ENCODE measurements at places on chromosomes 4 and X.

DNA sequence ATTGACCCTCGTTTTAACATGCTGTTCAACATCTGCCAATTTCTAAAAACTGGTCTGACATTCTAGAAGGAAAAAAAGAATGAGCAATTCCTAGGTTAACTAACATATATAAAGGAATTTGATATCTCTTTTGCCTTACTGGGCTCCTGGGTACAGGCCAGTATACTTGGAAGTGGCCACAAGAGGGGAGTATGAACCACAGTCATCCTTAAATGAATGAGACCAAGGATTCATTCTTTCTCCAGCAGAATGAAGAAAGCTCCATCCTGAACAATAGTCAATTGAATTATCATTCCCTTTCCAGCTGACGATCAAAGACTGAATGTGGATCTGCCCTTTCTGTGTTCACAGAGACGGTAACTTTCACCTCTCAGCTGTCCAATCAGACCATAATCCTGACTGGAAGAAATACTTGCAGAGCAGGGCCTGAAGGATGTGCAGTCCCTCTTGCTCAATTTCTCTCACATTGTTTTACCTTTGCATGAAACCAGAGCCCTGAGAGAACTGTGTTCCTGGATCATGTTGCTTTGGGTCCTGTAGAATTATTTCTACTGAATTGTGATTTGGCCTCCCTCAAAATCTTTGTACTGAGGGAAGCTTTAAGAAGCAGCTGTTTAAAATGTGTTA is 14.8 kb upstream of the SPARCL1 start:
- peak; percentile 48 for DNase-seq

DNA sequence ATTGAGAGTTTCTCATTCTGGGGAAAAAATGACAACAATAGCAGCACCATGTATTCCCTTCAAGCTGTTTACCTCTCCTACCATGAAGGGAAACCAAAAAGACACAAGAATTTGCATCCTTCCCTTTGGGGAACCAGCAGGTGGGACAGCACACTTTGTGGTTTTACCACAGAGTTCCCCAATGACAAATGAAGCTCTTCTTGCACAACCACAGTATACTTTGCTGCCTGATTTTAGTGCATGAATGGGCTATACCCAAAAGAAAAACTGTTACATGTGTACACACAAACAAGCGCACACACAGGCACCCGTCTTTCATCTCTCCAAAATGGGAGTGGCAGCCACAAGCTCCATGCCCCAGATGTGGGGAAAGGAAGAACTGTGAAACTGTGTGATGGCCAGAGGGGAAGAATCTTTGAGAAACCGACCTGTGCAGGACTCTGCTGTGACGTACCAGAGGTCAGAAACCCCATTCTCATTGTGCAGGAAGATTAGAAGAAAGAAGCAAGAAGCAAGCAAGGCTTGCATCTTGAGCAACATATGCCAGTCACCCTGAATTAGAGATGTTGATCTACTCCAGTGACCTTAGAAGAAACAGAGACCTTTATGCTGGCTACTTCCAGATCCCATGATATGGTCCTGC is 2.7 kb upstream of the MAML3 start:
- DNase-seq = no peak

DNA sequence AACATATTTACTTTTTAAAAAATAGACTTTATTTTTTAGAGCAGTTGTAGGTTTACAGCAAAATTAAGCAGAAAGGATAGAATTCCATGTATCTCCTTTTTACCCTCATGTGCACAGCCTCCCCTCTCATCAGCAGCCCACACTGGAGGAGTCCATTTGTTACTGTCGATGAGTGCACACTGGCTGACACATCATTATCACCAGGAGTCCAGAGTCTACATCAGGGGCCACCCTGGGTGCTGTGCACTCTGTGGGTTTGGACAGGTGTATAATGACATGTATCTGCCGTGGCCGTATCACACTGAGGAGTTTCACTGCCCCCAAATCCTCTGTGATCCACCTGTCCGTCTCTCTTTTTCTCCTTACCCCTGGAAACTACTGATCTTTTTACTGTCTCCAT is 26.3 kb downstream of the TBC1D14 start:
- DNase-seq = no peak

DNA sequence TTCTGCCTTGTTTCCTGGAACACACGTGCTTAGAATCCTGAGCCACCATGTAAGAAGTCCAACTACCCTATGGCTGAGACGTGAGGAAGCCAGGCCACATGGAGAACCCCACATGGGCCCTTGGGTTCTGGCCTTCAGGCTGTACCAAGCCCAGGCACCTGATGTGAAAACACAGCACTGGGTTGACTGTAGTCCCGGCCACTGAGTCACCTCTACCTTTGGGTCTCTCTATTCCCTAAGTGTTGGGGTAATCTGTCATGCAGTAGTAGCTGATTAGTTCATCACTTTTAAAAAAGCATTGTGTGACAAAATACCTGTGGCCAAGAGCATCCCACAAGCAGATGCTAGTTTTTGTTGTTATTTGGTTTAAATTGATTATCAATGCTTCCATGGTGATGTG is 24.3 kb downstream of the CFAP97 start:
- DNase-seq = no peak

- peak; percentile 12 for DNase-seq
These were observed 172.7 kb upstream of the IL15 start for GRCh38 chr4:141463678-141464077.

DNA sequence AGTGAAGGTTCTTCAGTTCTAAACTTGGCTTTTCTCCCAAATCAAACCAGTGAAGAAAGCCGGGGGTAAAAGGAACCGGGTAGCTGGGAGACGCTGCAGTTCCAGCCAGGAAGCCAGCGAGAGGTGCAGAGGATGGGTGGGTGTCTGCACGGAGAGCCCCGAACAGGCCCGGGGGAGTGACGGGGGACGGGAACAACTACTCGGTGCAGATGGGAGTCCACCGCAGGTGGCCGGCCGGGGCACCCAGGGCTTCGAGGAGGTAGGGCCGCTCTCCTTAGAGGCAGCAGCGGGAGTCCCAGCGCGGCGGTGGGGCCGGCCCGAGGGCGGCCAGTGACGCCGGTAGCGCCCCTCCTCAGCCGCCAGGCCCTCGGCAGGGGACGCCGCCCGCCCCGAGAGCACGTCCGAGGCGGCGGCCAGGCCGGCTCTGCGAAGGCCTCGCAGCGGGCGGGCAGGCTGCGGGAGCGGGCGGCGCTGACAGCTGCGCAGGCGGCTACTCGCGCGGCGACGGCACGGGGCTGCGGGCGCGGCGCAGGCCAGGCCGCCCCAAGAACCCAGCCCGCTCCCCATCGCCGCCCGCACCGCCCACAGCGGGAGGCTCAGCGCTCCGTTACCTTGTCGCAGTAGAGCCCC is 449 bp downstream of the FBXL5 start:
- peak; percentile 45 for DNase-seq

- peak; percentile 72 for DNase-seq
These were observed 100.8 kb upstream of the EOLA2 start for GRCh38 chrX:150038986-150039599.

DNA sequence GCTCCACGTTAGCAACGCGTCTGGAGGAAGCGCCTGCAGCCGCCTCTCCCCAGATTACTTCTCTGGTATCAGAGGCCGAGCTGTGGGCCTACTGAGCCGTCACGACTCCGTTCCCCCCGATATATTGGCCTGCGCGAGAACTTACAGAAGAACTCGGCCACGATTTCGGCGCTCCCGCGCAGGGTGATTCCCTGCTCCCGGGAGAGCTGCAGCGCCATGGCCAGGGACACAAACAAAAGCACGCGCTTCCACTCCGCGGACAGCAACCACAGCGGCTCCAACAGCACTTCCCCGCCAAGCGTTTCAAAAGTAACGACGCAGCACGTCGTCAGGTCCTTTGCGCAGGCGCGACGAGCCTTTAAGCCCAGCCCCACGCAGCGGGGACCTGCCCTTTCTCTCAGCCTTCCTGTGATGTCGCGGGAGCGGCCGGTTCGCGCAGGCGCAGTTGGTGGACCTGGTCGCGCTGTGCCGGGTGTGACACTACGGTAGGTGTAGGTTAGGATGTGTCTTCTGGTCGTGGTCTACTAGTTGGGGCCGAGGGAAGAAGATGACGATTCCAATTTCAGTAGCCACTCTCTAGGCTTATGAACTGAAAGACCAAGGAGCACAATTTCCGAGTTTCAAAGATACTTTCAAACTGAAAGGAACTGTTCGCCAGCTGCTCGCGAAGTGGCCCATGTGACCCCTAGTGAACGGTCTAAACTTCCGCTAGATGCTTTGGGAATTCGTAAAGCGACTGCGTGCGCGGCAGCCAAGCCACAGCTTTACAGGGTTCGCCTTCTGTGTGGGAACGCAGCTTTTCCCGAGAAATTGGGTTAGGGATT is at the start of gene MAD2L1:
TSS of gene MAD2L1 (minus strand) at position 332 of the 824 bp plus-strand sequence. CDS start at position 218, 114 bp downstream.
- DNase-seq = peak; percentile 98

DNA sequence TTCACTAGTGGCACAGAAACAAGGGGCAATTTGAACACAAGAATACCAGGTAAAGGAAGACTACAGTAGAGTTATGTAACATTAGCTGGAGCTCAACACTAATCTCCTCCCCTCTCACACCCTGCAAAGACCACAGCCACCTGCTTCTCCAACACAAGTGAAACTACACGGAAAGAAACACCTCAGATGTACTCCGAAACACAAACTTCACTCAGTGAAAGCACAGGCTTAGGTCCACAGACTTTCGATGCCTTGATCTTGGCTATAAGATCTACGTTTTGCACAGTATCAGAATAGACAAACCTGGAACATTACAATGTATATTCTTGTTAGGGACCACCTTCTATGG is 7.6 kb downstream of the ACSL1 start:
- no peak for DNase-seq

DNA sequence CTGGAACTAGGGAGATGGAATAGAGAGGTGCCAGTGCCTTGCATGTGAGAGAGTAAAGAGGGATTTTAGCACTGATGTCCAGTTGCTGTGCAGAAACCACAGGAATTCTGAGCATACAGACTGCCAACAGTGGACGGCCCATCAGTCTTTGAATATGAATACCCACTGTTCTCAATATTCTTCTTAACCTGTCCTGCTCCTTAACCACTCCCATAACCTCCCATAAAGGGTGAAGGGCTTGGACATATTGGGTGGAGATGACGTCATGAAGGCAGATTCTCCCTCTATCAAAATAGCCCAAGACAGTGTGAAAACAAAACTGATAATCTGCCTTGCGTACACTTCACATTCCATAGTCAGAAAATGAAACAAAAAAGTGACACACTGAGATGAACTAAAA is 1313.7 kb upstream of the PABPC4L start:
- no peak for DNase-seq
